ENCODE measurements at places on chromosomes 13 and 19.

GRCh38 chr13:52711286-52711685 is 28.3 kb downstream of the CNMD start:
- no peak for DNase-seq

- no peak for DNase-seq
These were observed 11.2 kb upstream of the TMEM161A start for GRCh38 chr19:19149435-19149834.

DNA sequence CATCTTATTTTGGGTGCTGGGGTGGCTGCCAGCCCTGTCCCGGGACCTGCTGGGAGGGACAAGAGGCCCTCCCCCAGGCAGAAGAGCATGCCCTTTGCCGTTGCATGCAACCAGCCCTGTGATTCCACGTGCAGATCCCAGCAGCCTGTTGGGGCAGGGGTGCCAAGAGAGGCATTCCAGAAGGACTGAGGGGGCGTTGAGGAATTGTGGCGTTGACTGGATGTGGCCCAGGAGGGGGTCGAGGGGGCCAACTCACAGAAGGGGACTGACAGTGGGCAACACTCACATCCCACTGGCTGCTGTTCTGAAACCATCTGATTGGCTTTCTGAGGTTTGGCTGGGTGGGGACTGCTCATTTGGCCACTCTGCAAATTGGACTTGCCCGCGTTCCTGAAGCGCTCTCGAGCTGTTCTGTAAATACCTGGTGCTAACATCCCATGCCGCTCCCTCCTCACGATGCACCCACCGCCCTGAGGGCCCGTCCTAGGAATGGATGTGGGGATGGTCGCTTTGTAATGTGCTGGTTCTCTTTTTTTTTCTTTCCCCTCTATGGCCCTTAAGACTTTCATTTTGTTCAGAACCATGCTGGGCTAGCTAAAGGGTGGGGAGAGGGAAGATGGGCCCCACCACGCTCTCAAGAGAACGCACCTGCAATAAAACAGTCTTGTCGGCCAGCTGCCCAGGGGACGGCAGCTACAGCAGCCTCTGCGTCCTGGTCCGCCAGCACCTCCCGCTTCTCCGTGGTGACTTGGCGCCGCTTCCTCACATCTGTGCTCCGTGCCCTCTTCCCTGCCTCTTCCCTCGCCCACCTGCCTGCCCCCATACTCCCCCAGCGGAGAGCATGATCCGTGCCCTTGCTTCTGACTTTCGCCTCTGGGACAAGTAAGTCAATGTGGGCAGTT is 8.6 kb downstream of the CALM3 start:
- DNase-seq = no peak

DNA sequence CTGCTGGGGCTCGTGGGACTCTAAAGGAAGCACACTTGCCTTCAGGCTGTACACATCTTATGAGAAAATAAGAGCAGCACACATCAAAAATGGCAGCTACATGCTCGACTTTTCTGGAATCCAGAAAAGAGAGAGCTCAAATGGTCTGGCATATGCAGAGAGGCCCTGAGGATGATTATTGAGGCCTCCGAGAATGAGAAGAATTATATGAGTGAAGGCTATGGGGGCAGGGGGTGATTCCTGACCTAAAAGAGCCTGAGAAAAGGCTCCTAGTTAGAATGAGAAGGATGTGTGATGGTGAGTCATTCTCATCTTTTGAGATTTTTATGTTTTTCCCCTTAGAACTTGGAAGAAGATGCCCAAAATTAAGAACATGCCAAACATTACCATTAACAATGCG is 97.1 kb downstream of the HSPH1 start:
- no peak for DNase-seq

DNA sequence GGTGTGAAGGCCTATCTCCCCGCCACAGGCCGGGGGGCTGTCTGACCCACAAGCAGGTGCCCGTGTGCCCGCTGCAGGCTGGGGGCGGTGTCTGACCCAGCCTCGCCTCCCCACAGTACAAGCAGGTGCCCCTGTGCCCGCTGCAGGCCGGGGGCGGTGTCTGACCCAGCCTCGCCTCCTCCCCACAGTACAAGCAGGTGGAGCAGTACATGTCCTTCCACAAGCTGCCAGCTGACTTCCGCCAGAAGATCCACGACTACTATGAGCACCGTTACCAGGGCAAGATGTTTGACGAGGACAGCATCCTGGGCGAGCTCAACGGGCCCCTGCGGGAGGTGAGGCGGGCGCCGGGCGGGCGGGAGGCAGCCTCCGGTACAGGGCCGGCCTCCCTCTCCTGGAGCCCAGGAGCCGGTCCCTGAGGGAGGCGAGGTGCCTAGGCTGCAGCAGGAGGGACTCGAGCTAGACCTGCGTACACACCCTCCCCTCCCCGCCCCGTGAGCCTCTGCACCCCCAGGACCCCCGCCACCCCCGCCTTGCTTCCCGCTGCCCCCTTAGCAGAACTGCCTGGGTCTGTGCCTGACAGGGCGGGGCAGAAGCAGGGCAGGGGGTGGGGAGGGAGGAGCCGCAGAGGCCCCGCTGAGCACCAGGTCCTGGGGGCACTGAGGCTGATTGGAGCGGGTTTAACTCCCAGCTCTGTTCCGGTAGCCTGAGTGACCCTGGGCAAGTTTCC is 20.6 kb downstream of the HCN2 start:
- DNase-seq = no peak

GRCh38 chr13:75279834-75280369 is 202.1 kb downstream of the TBC1D4 start:
- no peak for DNase-seq

DNA sequence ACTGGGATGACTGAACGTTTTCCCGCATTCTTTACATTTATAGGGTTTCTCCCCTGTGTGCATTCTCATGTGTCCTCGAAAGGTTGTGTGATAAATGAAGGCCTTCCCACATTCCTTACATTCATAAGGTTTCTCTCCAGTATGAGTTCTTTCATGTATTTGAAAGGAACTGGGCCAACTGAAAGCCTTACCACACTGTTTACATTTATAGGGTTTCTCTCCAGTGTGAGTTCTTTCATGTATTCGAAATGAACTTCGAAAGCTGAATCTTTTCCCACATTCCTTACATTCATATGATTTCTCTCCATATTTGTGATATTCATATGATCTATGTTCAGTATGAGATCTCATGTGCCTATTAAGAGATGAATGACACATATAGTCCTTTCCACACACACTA is 19.4 kb downstream of the ZNF709 start:
- no peak for DNase-seq

GRCh38 chr19:55070466-55071128 is 5.1 kb upstream of the EPS8L1 start:
- DNase-seq = no peak

- DNase-seq = no peak
These were observed 14.8 kb downstream of the PSPC1 start for GRCh38 chr13:19767966-19768365.

- DNase-seq = no peak
These were observed 32.7 kb upstream of the DCLK1 start for GRCh38 chr13:36163809-36164308.

- no peak for DNase-seq
These were observed 66.7 kb upstream of the MIR17HG start for GRCh38 chr13:91280801-91281200.

DNA sequence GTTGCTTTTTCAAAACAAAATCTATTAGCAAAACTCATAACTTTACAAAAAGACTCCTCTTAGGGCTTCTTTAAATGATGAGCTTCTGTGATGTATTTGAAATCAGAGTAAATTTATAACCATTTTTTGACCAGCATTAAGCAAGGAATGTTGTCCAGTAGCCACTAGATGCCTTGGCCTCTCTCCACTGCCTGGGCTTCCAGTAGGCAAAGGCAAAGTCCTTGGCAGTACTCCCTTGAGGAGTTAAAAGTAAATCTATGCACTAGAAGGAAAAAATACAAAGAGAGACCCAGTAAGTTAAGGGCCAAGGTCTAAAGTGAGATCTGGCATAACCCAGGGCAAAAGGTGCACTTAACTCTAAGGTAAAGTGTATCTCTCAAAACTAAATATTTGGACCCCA is 9.5 kb downstream of the SERPINE3 start:
- no peak for DNase-seq

Data from stimulated activated CD4-positive, alpha-beta T cell treated with anti-CD3 and anti-CD28 coated beads, Interleukin-1b, Interleukin-23, amount 100 ng/mL, for 24 hours (primary cell).